ENCODE measurements at places on chromosomes 6 and 20.

DNA sequence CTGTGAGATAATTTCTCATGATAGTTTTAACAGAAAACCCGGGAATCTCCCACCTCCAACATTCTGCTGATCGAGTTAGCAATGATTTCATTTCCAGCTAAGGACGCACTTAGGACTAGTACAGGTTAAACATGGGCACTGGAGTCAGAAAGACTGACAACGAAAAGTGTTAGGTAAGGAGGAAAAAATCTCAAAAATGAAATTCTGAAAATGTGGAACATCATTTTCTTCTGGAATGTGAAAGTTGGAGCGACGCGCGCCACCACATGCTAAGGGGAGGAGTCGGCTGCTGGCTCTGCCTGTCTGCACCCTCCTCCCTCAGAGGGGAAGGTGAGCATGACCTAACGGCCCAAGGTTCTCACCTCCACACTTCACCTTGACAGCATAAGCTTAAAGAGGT is 221.6 kb upstream of the KCNG1 start:
- DNase-seq, result no peak

GRCh38 chr20:41551011-41551705 is 67.0 kb downstream of the CHD6 start:
- DNase-seq, result no peak

DNA sequence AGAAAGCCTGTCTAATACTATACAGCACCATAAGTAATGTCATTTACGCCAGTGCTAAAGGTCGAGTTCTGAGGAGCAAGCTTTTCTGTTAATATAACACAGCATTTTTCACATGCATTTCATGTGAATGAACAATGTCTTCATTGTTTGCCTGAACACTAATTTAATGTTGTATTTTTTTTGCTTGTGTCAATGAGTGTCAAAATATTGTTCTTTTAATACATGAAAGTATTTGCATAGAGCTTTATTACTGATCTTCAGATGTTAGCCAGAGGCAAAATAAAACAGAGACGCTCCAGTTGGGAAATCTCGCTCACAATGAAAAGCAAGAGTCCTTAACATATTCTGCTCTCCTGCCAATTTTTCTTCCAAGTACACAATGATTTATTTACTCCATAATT is 151.8 kb downstream of the FOXC1 start:
- no peak for DNase-seq

GRCh38 chr6:135586388-135586787 is 88.8 kb upstream of the AHI1 start:
- DNase-seq, result no peak

DNA sequence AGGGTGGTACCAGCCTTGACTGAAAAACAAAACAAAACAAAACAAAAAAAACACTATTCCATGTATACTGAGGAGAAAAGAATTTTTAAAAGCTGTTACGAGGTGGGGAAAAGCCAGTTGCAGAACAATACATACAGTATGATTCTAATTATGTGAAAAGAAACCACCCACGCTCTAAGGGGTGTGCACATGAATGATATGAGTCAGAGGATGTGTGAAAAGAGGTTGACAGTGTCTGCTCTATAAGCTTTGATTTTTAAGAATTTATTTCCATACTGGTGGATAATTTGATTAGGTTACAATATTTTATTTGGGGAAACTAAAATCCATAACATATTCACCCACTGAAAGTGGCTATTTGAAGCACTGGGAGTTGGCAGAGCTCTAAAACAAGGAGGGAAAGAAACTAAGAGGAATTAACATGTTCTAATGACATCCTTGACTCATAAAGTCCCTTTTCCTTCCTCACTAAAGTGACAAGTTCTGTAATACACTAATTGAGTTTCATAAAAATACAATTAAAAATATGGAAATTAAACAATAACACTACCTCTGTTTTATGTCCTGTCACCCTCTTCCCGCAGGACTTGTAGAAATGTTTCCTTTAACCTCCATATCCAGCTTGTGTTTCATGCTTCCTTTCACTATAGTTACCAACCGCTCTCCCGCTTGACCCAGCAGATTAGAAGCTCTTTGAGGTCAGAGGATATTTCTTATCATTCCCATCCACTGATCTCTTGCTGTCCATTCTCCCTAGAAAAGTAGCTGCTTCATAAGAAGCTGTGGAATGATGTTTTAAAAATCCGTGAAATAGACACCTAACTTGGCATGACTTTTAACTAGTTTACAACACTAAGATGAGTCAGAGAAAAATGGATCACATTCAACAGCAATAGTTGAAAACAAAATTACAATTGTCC is 118.6 kb upstream of the CCDC28A start:
- DNase-seq, result no peak

DNA sequence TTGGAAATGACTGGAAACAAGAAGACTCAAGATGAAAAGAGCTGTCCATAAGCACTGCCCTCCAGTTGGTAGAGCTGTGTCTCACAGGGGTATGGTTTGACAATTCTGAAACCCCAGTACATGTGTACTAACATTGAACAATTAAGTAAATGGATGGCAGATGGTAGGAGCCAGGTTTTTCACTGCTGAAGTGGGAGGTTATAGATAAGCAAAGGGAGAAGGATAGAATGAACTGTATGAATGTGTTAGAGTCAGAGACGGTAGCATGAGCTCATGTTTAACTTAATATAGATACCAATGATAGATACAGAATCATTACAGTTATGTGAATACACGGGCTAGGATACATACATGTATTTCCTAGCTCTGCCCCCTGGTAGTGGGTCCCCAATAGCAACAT is 95.0 kb upstream of the SIRPA start:
- DNase-seq, result no peak

DNA sequence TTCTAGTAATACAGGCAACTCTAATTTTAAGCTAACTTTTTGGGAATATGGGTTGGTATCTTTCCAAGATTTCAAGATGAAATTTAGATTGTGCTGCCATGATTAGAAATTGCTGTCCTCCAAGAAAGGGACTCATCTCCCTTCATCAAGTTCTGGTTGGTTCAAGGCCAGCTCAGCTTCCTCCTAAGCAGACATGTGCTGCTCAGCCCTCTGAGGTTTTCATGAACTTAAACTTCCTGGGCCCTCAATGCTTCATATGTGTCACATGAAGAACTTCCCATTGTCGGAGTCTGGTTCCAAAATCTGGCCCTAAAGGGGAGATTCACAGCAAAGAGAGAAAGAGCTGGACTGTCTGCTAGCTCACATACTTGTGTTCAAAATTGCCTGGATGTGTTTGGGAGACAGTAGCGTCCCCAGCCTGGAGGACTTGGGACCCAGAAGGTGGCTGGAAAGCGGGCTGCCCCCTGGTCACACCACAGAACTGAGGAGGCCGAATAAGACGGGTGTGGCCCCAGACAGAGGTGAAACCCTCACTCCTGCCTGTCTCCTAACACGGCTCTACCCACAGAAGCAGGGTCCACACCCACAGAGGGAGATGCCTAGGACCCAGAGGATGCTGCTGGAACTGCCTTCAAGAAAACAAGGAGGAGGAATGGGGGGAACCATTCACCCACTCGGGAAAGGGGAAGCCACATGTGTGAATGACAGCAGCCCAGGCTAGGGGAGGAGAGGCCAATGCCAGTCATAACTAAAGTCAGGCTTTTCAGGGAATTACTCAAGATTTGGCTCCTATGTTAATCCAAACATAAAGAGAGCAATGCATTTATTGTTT is 54.3 kb upstream of the GPR31 start:
- no peak for DNase-seq

DNA sequence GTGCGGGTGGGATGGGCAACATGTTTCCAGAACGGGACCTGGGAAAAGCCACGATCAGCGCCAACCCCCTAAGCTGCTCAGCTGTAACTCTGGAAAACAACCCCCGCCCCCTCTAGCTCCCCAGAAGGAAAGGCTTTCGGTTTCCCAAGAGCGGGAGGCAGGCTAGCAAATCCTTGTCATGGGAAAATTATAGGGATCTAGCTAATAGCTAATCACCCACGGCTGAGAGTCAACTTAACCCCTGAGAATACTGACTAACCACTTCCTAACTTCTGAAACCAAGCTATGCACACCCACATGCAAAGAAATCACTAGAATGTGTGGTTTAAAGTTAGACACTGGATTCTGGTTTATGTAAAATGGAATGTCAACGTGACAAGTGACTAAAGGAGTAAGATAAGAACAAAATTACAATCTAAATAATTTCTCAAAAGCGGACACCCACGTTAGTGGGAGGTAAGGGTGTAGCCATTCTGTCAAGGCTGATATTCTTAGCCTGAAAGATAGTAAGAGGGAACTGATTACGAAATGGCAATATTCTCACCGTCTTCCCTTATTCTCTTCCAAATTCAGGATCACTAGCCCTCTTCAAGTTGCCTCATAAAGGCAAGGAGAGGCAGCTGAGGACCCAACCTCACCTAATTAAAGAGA is 20.1 kb downstream of the JAG1 start:
- DNase-seq, result peak; percentile 44

GRCh38 chr20:17471606-17472187 is 59.5 kb downstream of the BFSP1 start:
- DNase-seq, result no peak

GRCh38 chr6:36076178-36077063 is 48.8 kb downstream of the MAPK14 start:
- no peak for DNase-seq

GRCh38 chr6:11345536-11345935 is 113.1 kb upstream of the NEDD9 start:
- DNase-seq, result no peak

DNA sequence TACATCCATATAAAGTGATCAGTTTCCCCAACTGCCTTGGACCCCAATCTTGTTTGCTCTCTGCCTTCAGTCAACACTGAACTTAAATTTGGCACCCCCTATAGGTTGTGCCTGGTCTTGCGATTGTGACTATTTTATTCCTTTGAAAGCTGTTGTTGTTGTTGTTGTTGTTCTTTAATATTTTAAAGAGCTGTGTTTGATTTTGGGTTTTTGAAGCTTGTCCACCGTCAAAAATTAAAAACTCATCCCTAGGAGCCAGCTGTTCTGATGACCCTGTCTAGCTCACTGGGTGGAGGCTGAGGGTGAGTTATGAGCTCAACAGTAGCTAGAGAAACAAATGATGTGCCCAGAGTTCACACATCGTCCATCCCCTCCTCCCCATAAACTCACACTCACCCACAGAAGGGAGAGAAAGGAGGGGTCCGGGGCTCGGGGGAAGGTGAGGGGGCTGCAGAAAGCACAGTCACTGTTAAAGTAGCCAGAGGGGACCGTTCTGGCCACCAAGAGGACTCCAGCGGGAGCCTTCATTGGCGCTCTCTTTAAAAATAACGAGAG is 4.0 kb downstream of the SIM1 start:
- no peak for DNase-seq

All from nucleus accumbens (tissue), 56 donors.